Mesothelial cell of epicardium (in vitro differentiated cells): ENCODE measurements at places on chromosomes 3 and 15. TPM values are rescaled to one million over a fixed set of nuclear protein-coding genes. Genes with fewer than 3 reads are reported as not detected.
A peak's percentile ranks its signal among the peaks of the same experiment; 100 is the strongest.

EFCC1 gene
- total RNA-seq, result 0.29 to 0.67 TPM (median 0.31 TPM) in 3 replicates

CFAP91 gene
- 7.1 to 10.9 TPM (median 8.7 TPM) in 3 replicates for total RNA-seq

FAM43A gene
- 10.5 to 11.3 TPM (median 11.0 TPM) in 3 replicates for total RNA-seq

SPESP1 gene
- not detected in 3 replicates for total RNA-seq

SPSB4 gene
- 12.9 to 15.4 TPM (median 13.1 TPM) in 3 replicates for total RNA-seq

COL6A5 gene
- 0.04 to 0.09 TPM (median 0.07 TPM) in 3 replicates for total RNA-seq

C3orf70 gene
- 2.8 to 3.2 TPM (median 3.0 TPM) in 3 replicates for total RNA-seq

GPR160 gene
- total RNA-seq, result 0.44 to 1.0 TPM (median 0.45 TPM) in 3 replicates

KBTBD8 gene
- 1.4 to 2.7 TPM (median 1.5 TPM) in 3 replicates for total RNA-seq

BFSP2 gene
- 0.59 TPM in 1 of 3 replicates, not detected in the others for total RNA-seq

SLC2A2 gene
- total RNA-seq, result not detected in 3 replicates

DOCK3 gene
- 21.0 to 21.6 TPM (median 21.4 TPM) in 3 replicates for total RNA-seq

TERC gene
- total RNA-seq, result 4.7 to 11.8 TPM (median 6.5 TPM) in 3 replicates

CFAP20DC gene
- total RNA-seq, result 5.4 to 6.3 TPM (median 6.1 TPM) in 3 replicates

GRCh38 chr3:161413855-161414210, 42.5 kb upstream of the SPTSSB start:
- peaks cover 25% of the 10 kb centered on the region for H3K4me1 ChIP-seq
- no peak overlapping the region for H3K27ac ChIP-seq
- H3K36me3 ChIP-seq, result peaks cover 5% of the 10 kb centered on the region
- H3K27me3 ChIP-seq, result no peaks in the 10 kb centered on the region
- DNase-seq, result no peak

GRCh38 chr3:180973543-180973942, 16.0 kb downstream of the DNAJC19 start:
- peaks cover 12% of the 10 kb centered on the region for H3K36me3 ChIP-seq
- no peaks in the 10 kb centered on the region for H3K4me1 ChIP-seq
- no peak for DNase-seq
- no peak overlapping the region for H3K27ac ChIP-seq

DNA sequence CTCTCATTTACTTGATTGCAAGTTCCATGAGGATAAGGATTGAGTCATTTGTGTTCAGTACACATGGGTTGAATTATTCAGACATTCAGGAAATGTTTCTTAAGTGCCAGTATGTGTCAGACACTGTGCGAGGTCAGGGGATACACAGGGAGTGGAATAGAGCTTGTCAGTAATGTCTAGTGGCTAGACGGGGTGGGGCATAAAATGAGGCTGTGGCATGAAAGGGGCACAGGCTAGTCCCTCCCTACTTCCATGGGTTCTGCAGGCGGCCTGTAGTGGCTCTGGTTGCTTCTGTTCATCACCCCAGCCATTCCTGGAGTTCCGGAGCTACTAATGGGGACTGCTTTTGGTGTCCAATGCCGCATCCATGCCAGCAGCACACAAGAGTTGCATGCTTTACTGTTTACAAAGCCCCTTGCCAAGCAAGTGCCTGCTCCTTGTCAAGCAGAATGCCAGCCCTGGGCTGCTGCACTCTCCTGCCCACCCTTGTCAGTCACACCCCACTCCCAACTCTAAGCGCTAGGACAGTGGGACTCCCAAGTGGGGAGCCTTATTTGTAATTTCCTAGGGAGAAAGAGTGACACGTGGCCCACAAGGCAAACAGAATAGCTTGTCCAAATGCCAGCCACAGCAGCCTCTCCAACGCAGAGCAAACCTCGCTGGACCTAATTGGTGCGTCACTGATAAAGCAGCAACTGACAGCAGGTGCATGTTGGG, 70.8 kb downstream of the RAB11A start:
- H3K36me3 ChIP-seq, result no peaks in the 10 kb centered on the region
- H3K27ac ChIP-seq, result no peak overlapping the region
- no peak for DNase-seq
- H3K27me3 ChIP-seq, result peaks cover 3% of the 10 kb centered on the region
- peaks cover 3% of the 10 kb centered on the region for H3K4me1 ChIP-seq
- H3K4me3 ChIP-seq, result no peak overlapping the region

DNA sequence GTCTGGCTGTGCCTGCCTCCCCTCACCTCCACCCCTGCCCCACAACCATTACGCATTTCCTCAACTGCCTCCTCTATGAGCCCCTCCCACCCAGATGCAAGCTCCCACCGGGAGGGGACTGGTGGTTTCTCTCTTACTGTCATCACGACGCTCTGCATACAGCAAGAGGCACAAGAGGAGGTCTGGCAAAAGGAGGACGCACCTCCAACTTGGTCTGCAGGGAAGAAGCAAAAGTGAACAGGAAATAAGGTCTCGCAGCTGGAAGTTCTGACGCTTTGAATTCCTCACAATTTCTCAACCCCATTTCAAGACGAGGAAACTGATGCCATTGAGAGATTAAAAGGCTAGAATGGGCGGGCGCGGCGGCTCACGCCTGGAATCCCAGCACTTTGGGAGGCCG, 42.3 kb upstream of the MUC4 start:
- no peaks in the 10 kb centered on the region for H3K4me1 ChIP-seq
- no peaks in the 10 kb centered on the region for H3K36me3 ChIP-seq
- H3K27ac ChIP-seq, result peak overlapping the region; percentile 54
- H3K27me3 ChIP-seq, result peaks cover 3% of the 10 kb centered on the region
- no peak overlapping the region for H3K4me3 ChIP-seq
- no peak for DNase-seq

DNA sequence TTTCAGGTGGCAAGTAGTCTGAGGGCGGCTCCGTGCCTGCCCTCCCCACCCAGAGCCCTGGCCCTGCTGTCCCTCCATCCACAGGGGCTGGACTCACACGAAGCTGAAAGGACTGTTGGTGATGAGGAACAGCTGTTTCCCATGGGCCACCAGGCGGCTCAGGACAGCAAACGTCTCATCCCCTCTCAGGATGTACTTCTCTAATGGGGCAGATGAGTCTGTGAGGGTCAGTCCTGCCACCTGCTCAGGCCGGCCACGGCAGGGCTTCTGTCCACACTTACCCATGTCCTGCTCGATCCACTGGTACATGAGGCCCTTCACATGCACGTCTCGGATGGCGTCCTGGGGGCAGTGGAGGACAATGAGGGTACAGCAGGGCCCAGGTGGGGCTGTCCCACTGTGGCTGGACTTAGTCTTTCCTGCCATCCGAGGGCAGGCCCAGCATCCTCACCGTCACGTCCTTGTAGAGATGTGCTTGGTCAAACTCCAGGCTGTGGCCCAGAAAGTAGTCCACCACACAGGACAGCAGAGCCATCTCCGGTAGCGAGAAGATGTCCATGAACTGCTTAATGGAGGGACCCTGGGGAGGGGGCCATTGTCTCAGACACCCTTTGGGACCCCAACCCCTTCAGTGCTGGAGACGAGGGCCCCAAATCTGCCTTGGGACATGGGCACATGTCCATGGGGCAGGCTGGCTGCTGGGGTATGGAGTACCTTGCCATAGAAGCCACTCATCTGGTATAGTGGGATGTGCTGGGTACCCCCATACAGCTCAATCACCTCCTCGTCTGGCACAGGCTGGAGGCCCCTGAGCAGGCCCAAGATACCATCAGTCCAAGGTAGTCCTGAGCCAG, 5.7 kb downstream of the NT5DC2 start:
- no peak overlapping the region for H3K27ac ChIP-seq
- no peak overlapping the region for H3K4me3 ChIP-seq

GRCh38 chr3:98741121-98741716, 21.9 kb upstream of the ST3GAL6 start:
- peaks cover 2% of the 10 kb centered on the region for H3K36me3 ChIP-seq
- no peak for DNase-seq
- no peaks in the 10 kb centered on the region for H3K27me3 ChIP-seq
- no peak overlapping the region for H3K4me3 ChIP-seq

GRCh38 chr15:63091679-63092446, 29.8 kb upstream of the LACTB start:
- no peaks in the 10 kb centered on the region for H3K27me3 ChIP-seq
- H3K4me3 ChIP-seq, result no peak overlapping the region
- H3K27ac ChIP-seq, result no peak overlapping the region
- DNase-seq, result no peak
- peaks cover 25% of the 10 kb centered on the region for H3K4me1 ChIP-seq

GRCh38 chr3:48845170-48845569, 2.5 kb downstream of the PRKAR2A start:
- peaks cover 6% of the 10 kb centered on the region for H3K36me3 ChIP-seq
- no peak for DNase-seq
- H3K4me1 ChIP-seq, result peaks cover 17% of the 10 kb centered on the region

DNA sequence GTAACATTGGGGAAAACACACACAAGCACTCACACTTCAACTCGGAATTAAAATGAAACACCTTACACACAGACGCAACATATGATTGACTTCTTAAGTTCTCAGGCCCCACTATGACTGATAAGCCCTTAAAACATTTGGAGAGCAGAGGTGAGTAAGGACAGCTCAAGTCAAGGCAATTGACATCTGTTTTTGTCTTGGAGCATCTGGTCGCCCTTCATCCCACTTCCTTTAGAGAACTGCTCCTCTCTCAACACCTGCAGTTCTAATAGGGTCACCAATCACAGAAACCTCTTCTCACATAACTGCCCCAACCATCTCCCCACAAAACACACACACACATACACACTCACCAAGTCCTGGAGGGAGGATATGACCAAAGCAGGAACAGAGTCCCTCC, 43.4 kb downstream of the ERC2 start:
- no peak overlapping the region for H3K27ac ChIP-seq
- peaks cover 13% of the 10 kb centered on the region for H3K4me1 ChIP-seq
- no peak for DNase-seq
- no peak overlapping the region for H3K4me3 ChIP-seq

DNA sequence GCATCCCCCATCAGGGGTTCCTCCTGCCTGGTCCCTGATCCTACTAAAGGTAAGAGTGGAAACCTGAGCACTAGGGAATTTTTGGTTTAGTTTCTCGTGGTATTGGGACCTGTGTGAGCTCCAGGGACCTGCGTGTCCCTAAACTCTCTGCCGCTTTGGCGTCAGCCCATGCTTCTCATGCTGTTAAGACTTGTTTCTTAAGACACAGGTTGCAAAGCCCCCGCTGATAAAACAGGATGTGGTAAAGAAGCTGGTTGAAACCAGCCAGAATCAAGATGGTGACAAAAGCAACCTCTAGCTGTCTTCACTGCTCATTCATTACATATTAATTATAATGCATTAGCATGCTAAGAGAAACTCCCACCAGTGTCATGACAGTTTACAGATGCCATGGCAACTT, 64.6 kb downstream of the LYZL4 start:
- no peak overlapping the region for H3K27ac ChIP-seq
- peaks cover 52% of the 10 kb centered on the region for H3K27me3 ChIP-seq
- DNase-seq, result no peak

GRCh38 chr3:16504242-16504641, 9.3 kb downstream of the RFTN1 start:
- H3K27me3 ChIP-seq, result peaks cover 41% of the 10 kb centered on the region
- no peak for DNase-seq
- no peaks in the 10 kb centered on the region for H3K36me3 ChIP-seq

DNA sequence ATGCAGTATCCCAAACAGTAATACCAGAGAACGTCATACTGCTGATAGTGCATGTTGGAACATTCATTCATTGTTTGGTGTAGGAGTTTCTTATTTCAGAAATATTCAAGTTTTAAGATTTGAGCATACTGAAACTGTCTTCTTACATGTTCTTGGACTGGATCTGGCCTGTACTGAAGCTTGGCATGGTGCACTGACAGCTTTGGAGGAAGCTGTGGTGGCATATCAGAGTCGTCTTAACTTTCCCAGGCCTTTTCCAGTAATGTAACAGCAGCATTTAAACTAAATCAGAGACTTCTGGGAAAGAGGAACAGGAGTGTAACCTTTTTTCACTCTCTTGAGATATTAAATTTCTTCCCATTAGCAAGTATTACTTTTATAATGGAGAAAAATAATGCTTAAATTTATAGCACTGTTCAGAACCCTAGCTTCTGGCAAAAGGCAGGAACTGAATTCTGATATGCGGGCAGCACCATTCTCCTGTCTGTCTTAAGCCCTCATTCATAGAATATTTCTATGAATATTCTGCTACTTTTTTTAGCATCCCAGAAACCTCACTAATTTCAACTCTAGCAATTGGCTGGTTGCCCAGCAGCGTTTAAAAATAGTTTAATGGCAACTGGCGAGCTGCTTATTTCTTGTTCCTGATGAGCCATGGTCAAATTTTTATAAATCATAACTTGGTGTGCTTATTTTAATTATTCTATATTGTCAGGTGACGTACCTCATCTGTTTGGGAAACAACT, 31.1 kb downstream of the DNAJC13 start:
- H3K27me3 ChIP-seq, result no peaks in the 10 kb centered on the region
- H3K4me3 ChIP-seq, result no peak overlapping the region
- DNase-seq, result peak; percentile 42
- H3K27ac ChIP-seq, result peak overlapping the region; percentile 67

GRCh38 chr3:113629584-113630421, 66.6 kb downstream of the USF3 start:
- no peak overlapping the region for H3K27ac ChIP-seq
- peaks cover 21% of the 10 kb centered on the region for H3K27me3 ChIP-seq
- DNase-seq, result no peak
- H3K4me3 ChIP-seq, result no peak overlapping the region

DNA sequence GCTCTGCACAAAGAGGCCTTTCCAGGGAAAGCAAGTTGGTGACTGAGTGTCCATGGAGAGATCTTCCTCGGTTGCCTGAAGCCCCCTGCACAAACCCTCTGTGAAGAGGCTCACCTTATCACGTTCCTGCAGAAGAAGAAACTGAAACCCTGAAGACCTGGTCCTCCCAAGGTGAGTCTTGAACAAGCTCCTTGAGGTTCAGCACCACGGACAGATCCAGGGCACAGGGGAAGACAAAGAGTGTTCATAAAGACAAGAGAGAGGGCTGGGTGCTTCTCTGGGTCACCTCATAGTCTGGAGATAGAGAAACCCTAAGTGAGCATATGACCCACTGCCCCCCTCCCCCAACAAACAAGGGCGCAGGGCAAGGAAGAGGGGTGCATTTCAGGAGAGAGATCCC, 21.7 kb upstream of the TBC1D21 start:
- H3K4me3 ChIP-seq, result no peak overlapping the region
- no peaks in the 10 kb centered on the region for H3K4me1 ChIP-seq
- no peaks in the 10 kb centered on the region for H3K36me3 ChIP-seq
- DNase-seq, result peak; percentile 59
- H3K27ac ChIP-seq, result no peak overlapping the region
